SK-N-DZ (cell line): ENCODE measurements at places on chromosomes 16 and 17.

DNA sequence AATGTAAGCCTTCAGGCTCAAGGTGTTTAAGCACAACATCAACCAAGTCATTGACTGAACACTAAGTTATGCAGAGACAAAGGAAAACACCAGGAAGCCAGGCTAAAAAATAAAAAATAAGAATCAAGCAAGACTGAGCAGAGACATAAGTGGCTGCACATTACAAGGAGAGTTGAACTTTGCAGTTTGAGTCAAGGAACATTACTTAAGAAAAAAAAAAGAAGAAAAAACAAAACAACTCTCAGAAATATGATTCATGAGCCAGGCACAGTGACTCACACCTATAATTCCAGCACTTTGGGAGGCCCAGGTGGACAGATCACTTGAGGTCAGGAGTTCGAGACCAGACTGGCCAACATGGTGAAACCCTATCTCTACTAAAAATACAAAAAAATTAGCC is 168.1 kb downstream of the C16orf95 start:
- no peak for DNase-seq

GRCh38 chr17:21689604-21690003 is 2.7 kb upstream of the KCNJ18 start:
- no peak for DNase-seq

GRCh38 chr16:1257561-1258224 is 1.8 kb downstream of the TPSD1 start:
- DNase-seq = no peak

GRCh38 chr17:78923660-78924453 is 1.3 kb downstream of the TIMP2 start:
- no peak for DNase-seq

GRCh38 chr16:50637716-50638602 is 43.2 kb downstream of the SNX20 start:
- no peak for DNase-seq

GRCh38 chr17:69579961-69580677 is 165.6 kb downstream of the MAP2K6 start:
- no peak for DNase-seq

DNA sequence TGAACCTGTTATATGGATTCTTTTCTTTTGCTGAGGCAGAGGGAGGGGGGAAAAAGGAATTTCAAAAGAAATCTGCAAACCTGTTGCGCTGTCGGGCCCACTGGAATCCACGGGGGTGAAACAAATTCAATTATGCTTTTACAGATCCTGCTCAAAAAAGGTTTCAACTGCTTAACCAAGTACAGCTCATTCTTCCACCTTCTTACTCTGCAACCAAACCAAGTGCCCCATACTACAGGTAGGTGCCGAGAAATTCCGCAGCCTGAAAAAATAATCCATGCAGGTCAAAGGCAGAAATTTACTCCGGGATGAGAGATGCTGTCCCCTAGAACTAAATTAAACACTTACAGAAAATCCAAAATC is 416 bp downstream of the RNF43 start:
- DNase-seq = no peak

GRCh38 chr16:79592186-79592585 is 8.4 kb downstream of the MAF start:
- DNase-seq = no peak

DNA sequence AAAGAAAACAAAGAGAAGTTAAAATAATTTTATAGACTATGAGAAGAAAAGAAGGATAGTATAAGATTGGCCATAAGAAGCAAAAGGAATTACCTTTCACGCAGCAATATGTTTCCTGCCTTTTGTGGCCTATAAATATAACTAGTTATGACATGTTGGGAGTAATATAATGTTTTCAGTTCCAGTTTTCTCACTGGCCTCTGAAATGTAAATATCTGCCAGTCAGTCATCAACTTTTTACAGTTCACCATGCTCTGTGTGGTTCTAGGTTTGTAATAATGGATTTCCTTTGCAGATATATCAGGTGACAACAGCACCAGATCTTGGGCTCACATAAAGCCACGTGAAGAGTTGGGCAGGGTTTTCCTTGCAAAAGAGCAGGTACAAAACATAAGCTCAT is 94.3 kb downstream of the ABCA8 start:
- no peak for DNase-seq
